Esophagus squamous epithelium (tissue), 5 donors: ENCODE measurements at places on chromosomes 2 and 18.

DNA sequence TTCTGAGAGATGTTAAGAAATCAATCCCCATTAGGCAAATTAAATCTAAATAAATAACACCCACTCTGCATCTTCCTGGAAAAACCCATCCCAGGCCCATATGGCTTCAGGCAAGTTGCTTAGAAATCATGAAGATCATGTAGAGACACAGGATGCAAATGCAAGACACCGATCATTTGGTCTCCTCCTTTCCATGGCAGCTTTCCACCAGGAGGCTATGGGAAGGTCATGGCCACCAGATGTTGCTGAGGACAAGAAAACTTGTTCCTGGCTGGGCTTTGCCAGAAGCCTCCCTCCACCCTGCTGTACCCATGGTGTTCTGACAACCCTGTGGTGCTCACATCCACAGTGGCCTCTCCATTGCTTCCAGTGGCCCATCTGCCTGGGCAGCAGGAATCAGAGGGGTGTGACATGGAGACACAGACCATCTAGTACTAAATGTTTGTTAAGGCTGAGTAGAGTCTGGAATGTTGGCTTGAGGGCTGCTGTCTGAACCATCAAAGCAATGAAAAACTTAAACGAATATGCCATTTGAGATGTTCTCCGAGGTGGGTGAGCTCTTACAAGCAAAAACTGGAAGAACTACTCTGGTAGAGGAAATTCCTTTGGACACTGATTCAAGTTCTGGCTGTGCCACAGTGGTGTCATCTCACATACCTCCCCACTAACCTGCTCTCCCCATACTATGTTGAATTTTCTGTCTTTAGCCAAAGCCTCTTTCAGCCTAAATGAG, 293.2 kb downstream of the TNS1 start:
- no peak for DNase-seq

GRCh38 chr2:31831585-31831984, 179.2 kb downstream of the MEMO1 start:
- no peak for DNase-seq

DNA sequence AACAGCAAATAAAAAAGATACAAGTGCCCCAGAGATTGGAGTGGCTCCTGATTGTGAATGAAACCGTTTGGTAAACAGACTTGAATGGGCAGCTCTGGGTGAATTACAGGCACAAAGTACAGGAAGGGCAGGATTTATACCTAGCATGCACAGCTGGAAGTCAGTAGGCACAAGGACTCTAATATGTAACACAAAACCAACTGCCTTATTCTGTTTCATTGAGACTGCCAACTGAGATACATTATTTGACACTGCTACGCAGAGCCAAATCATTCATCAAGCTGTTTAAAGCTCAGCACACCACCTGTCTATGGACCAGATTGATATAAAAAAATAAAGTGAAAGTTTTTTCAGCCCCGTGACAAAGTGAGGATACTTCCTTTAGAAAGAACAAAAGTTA, 541.2 kb downstream of the NUP35 start:
- no peak for DNase-seq

GRCh38 chr2:105571445-105571987, 172.7 kb upstream of the FHL2 start:
- DNase-seq = no peak

- DNase-seq = no peak
These were observed 93.5 kb upstream of the ITGB6 start for GRCh38 chr2:160293391-160294091.

DNA sequence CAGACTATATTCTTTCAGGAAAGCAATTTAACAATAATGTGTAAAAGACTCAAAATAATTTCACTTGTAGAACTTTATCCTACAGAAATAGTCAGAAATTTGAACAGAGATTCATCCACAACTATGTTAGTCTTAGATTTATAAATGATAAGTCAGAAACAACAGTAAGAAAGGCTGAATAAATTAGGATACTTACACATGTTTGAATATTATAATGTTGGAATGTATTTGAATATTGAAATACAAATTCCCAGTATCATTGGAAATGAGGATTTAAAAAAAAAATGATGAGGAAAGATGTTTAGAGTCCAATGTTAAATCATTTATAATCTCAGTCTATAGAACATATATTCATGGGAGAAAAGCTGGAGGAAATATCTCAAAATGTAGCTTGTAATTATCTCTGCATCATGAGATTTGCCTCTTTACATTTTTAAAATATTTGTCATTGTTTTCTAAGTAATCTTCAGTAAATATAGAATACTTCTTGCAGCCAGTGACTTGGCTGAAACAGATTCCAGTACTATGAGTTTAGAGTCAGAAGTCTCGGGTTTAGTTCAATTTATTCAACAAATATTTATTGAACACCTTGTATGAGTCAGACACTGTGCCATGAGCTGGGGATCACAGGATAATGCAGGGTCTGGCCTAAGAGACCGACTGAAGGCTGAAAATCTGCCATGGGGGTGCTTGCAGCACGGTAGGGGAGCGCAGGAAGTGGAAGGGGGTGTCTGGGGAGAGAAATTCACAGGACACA, 32.3 kb downstream of the CXCR4 start:
- DNase-seq = no peak

DNA sequence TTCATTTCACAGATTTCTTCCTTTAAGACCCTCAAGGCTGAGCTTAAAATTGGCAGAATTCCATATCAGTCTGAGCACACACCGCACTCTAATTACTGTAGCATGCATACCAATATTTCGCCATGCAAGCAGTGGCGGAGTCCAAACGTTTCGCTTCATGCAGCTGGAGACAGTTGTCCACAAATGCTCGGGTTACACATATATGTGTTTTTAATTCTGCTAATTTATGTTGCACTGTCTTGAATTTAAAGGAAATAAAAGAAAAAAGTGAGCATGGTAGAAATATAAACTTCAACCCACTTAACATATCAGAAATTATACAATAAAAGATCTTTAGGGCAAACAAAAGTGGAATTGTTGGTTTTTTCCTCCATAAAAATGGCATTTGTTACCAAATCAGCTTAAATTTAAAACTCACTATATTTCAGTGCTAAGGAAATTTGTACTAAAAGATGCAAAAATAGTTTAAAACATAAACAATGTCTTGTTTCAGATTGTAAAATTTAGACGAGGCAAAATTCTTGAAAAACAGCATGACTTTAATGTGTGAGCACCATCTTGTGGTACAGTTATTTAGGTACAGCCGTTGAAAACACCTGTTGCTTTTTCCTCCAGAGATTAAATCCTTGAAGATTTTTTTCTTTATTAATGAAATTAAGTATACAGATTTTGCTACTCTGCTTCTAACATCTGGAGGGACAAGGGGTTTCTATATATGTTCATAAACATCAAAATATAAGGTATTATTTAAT, 24.1 kb upstream of the KANSL1L start:
- no peak for DNase-seq

DNA sequence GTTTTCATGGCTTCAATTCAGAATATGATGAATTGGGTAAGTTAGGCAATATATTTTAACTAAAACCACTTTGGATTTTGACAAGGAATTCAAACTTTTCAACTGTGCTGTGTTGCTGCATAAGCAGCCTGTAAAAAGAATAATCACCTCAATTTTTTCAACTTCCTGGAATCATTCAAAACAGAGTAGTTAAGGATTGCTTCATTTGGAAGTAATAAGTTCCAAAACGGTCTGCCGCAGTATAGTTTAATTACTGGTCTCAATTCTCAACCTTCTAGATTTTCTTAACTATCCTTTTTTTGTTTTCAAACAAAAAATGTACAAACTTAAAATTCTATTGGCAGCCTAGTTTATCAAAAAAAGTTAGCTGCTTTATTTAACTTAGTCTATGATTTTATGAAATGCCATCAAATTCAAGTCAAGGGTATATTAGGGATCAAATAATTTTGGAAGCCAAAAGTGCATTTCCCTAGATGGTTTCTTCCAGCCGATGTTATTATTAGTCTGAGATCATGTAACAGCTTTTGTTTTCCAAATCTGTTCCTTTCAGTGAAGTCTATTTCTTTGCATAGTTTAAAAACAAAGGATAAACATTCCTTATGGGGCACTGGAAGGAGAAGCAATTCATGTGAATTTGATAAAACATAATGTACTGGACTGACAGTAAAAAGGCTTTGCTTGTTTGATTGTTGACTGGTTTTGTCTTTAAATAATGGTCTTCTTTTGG, 76.1 kb upstream of the ETAA1 start:
- no peak for DNase-seq

DNA sequence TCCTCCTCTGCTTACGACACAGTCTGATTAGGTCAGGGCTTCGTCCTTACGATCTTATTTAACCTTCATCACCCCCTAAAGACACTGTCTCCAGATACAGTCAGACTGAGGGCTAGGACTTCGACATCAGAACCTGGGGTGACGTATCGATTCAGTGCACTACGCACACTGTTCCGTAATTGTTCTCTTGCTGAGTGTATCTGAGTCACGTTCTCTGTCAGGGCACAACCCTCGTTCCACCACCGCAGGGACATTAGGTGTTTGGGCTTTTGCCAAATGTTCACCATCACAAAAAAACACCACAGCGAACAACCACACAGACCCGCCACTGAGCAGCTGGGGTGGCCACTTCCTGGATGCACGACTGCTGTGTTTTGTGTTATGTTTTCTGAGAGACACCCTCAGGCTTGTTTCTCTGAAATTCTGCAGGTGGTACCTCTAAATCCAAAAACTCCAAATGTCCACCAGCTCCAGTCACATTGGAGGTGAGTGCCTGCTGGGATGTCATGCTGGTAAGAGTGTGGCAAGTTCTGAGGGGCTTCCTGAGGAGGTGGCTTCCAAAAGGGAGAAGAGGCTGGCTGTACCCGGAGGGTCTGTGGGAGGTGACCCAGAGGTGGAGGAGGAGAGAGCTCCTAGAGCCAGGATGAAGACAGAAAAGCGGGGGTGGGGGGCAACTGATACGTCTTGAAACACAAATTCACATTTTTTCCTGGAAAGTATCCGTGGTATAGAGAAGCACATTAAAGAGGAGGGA, 66.6 kb downstream of the ADNP2 start:
- DNase-seq = no peak

DNA sequence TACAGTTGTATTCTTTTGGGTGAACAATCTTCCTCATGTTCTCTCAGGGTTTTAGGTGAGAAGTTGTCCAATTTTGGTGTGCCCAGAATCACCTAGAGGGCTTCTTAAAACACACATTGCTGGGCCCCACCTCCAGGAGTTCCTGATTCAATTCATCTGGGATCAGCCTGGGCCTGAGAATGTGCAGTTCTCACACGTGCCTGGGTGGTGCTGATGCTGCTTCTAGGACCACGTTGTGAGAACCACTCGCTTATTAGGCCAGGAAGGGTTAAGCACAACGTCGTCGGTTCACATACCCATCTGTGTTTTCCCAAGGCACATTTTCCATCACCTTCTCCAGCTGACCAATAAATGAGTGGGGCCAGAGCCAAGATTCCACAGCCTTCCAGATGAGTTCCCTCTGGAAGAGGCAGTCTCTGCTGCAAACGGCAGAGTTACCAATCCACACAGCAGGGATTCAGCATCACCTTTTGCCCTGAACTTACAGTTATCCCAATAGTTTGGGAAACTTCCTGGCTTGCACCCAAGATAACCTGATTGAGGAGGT, 277.7 kb upstream of the HNRNPA3 start:
- DNase-seq = no peak

GRCh38 chr2:42834161-42834560, 41.8 kb upstream of the HAAO start:
- no peak for DNase-seq

- DNase-seq = no peak
These were observed 67.5 kb downstream of the ATP9B start for GRCh38 chr18:79136742-79137141.

- no peak for DNase-seq
These were observed 234.3 kb downstream of the AGAP1 start for GRCh38 chr2:235727891-235728799.

- DNase-seq = no peak
These were observed 82.8 kb upstream of the DNMT3A start for GRCh38 chr2:25424426-25425028.

- DNase-seq = no peak
These were observed 34.8 kb downstream of the COL5A2 start for GRCh38 chr2:189144700-189145211.

DNA sequence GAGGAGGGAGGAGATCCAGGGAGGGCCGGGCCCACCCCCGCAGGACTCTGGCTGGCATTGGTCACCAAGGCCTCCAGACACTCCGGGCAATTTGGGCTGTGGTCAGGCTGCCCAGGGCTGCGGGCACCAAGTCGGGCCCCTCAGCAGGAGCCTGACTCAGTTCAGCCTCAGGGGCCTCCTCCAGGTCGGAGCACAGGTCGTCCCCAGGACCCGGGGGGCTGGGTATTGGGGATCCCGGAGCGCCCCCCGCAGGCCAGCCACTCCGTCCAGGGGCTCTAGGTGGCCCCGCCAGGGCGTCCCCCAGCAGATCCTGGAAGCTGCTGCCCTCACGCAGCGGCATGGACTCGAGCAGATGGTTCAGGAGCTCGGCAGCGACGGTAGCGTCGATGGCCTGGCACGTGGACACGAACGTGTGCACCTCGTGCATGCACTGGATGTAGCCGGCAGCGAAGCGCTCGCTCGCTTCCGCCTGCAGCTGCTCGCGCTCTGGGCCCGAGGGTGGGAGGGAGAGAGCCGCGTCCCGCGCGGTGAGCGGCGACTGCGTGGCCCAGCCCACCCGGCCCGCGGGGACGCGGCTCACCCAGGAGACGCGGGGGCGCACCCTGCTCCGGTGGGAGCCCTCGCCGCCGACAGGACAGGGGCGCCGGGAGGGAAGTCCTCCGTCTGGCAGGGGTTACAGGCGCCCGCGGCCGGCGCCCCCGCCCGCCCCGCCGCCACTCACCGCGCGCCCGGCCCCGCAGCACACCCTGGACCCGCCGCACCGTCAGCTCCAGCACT, 884 bp downstream of the HES6 start:
- no peak for DNase-seq

GRCh38 chr2:9666306-9666705, 35.5 kb upstream of the YWHAQ start:
- no peak for DNase-seq

GRCh38 chr2:40964509-40965250, 512.8 kb upstream of the SLC8A1 start:
- DNase-seq = no peak

DNA sequence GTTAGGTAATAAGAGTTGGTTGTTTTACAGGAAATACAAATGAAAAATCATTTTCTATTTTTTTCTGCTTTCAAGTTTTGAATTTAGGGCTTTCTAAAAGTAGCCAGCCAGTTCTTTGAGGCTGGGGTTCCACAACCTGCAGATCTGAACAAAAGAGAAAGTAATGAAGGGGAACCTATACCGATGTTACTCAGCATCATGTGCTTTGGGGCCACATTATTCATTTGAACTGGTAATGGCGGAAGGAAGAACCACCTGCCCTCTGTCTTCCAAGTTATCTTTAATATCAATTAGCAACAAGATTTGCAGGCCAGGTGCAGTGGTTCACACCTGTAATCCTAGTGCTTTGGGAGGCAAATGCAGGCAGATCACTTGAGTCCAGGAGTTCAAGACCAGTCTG, 12.9 kb upstream of the MRO start:
- DNase-seq = no peak

DNA sequence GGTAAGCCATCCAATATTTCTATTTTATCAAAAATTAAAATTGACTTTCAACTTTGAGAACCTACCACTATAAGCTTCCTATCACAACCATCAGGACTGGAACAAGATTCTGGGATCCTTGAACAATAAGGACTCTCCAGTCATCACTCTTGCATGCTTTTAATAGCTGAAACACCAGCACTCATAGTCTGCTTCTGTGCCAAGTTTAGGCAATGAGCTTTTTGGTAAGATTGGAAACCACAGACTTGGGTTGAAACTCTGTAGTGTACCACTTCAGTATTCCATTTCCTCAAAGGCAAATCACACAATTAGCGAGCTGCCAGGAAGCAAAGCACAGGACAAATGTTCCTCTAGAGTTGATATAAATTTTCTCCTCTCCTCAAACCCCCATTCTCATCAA, 1065.8 kb upstream of the SLC39A10 start:
- DNase-seq = no peak
